Fibroblast of skin of back (primary cell): ENCODE measurements at places on chromosomes 4 and X.
A peak's percentile ranks its signal among the peaks of the same experiment; 100 is the strongest.

- DNase-seq, result no peak
Observed at GRCh38 chr4:8574796-8575370, 5.3 kb upstream of the GPR78 start.

DNA sequence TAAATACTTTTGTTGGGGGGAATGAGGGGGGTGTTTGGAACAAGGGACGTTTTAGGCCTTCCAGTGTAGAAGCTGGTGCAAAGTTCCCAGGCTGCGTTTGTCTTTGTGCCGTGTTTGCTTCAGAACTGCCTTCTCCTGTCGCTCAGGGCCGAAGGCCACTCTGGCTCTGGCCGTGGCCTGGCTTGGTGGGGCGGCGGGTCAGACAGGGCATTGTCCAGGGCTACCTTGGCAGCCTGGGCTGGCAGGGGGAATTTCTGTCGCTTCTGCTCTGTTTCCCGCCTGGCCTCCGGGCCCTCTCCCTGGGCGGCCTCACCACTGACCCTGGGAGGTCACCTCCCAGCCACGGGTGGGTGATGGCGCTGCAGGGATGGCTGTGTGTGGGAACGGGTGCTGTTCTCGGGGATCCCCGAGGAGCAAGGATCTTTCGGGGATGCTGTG is 140.0 kb downstream of the COL4A6 start:
- DNase-seq, result no peak

GRCh38 chrX:75038925-75039324 is 113.7 kb upstream of the NEXMIF start:
- peak; percentile 0 for DNase-seq

DNA sequence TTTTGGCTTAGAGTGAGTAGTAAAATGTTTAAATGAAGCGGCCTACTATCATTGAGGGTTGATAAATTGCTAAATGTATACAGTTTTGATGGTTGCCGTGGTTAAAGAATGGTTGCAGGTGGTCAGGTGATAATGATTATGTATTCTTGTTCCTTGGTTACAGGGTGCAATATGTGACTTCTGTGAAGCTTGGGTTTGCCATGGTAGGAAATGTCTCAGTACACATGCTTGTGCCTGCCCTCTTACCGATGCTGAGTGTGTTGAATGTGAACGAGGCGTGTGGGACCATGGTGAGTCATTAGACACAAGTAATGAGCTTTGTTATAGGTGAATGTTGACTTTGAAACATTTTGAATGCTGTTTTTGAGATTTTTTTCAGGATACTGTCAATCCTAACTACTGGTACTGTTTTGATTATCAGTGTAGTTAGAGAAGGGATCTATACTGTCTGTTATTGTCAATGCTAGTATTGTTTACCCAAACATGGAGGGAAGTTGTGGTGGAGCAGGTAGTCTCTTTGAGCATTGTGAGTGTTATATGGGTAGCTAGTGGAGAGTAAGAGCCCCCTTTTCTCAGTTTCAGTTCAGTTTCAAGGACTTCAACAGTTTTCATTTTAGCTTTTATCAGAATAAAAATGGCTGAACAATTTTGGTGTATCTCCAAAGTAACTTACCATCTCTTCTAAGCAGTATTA is 8.9 kb downstream of the ZNF330 start:
- DNase-seq, result no peak

- DNase-seq, result no peak
Observed at GRCh38 chr4:84622959-84623358, 40.0 kb downstream of the CDS1 start.

- peak; percentile 18 for DNase-seq
Observed at GRCh38 chr4:165592386-165592785, 213.6 kb downstream of the CPE start.

- no peak for DNase-seq
Observed at GRCh38 chr4:145436796-145437195, 44.9 kb upstream of the SMAD1 start.

GRCh38 chr4:94508296-94508695 is 56.6 kb downstream of the PDLIM5 start:
- DNase-seq, result no peak

DNA sequence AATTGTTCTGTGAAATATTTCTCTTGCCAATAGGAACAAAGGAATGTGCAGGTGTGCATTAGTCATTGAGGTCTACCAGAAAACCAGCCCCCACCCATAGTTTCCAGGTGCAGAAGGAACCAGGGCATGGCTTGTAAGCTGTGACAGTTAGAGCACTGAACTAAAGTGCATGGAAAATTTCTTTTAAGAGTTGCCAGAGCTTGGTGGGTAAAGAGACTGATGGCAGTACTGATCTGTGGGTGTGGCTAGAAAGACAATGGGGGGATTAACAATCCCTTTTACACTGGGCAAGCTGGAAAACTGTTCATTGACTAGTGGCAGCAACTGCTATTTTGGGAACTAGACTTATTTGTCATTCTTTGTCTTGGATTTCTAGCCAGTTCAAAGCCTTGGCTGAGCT is 326.9 kb downstream of the PCDH19 start:
- no peak for DNase-seq

GRCh38 chr4:137417676-137418075 is 114.6 kb downstream of the PCDH18 start:
- DNase-seq, result peak; percentile 79

- no peak for DNase-seq
Observed at GRCh38 chr4:94352163-94352562, 9.5 kb upstream of the HPGDS start.

GRCh38 chr4:141132709-141133145 is 542 bp downstream of the RNF150 start:
- DNase-seq, result peak; percentile 53

- DNase-seq, result no peak
Observed at GRCh38 chr4:130659320-130659719, 1563.4 kb downstream of the C4orf33 start.
